Activated gamma-delta T cell treated with Interleukin-2 at 50 U/mL for 16 hours (primary cell): ENCODE measurements at places on chromosomes 7 and 10.

DNA sequence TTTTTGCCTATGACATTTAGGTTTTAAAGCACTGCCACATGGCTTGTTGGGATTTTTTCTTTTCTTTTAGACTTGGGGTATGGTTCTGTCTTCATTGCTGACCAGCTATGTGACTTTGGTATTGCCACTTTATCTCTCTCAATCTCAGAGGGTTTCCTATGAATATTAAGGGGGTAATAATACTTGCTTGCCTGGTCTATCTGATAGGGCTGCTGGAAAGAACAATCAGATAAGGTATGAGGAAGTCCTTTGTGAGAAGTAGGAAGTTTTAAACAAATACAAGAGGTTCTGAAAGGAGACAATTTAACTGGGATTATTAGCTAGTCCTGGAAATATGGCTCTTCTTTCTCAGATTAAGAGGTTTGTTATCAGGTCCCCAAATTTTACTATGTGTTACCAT, 80.8 kb downstream of the ZNF92 start:
- no peak for DNase-seq

DNA sequence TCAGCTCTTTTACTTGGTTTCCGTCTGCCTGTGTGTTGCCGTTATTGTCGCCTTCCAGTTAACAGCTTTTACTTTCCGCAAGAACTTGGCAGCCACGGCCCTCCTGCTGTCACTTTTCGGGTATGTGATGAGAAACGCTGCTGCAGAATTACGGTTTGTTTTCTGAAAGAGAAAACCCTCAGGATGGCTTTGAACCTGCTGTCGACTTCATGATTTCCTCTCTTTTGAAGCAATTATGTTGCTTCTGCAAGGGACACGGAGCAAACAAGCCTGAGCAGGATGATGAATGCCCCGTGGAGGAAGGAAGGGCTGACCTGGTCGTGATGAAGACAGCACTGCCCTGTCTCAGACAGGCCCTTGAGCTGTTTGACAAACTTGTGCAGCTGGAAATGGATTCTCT, 339.8 kb downstream of the ABCA13 start:
- DNase-seq, result no peak

- DNase-seq, result no peak
Observed at GRCh38 chr10:121340271-121340831, 257.9 kb downstream of the FGFR2 start.

DNA sequence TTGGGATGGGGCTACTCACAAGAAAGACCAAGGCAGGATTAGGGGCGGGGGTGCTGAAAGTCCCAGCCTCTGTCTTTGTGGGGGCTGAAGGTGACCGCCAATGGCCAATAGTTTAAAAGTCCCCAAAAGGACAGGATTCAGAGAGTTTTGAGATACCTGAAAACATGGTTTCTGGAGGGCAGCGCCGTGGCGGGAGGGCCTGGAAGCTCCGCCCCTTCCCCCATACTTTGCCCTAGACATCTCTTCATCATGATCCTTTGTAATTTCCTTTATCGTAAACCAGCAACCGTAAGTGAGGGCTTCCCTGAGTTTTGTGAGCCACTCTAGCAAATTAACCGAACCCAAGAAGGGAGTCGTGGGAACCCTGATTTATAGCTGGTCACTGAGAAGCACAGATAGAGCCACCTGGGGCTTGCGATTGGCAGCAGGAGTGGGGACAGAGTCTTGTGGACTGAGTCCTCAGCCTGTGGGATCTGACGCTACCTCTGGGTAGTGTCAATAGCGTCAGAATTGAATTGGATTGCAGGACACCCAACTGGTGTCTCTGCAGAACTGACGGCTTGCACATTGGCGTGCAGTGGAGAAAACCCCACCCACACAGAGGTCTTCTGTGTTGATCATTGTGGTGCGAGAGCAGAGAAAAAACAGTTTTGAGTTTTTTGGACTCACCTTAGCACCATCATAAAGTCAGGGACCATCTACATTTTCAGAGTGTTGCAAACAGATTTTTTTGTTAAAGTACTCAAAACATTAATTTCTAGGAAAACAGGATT, 169.3 kb downstream of the USP6NL start:
- no peak for DNase-seq

DNA sequence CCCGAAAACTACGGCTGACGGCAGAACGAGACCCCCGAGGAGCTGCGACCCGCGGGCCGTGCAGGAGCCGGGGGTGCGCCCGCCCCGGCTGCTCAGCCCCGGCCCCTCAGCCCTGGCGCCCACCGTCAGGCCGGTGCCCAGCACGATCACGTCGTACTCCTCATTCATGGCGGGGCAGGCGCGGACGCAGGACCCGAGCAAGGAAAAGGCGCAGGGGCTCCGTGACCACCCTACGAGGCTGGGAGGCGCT, 218 bp downstream of the GDI2 start:
- DNase-seq, result no peak

DNA sequence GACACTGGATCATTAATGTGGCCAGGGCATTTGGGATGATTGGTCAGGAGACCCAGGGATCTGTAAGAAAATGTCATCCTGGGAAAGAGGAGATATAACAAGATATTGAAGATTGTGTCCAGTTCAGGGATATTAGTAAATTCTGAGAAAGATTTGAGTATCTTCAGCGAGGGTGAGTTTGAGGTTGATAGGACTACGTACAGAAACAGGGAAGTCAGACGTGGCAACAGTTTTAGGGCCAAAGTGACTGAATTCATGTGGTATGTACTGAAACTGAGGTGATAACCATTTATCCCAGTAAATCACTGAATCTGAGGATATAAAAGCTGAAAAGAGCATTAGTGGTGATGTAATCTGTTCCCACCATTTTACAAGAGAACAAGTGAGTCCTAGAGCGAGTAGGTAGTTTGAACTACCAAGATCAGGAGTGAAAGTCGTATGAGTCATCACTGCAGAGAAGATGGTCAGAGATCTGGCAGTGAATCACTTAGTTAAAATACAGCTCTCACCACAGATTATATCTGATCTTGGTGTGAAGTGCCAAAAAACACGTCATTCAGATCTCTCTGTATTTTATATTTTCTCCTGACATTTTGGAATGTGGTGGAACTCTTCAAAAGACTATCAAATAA, 220.5 kb downstream of the CDK14 start:
- no peak for DNase-seq

DNA sequence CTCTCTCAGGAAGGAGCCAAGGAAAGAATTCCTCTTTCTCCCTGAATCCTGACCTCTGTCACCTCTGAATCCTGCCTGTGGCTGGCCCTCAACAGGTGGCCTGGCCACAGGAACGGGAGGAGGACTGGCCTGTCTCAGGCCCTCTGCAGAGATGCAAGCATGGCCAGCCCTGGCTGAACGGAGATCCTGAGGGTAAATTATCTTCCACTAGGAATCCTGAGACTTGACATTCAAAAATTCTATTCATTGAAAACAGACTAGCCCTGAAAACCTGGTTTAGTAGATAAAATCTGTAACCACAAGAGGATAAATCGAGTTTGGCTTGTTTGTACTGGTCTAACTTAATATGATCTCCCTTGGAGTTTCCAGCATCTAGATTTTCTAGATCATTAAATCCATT, 579.3 kb downstream of the LRMDA start:
- no peak for DNase-seq

GRCh38 chr7:103821092-103821491, 168.4 kb downstream of the RELN start:
- no peak for DNase-seq

DNA sequence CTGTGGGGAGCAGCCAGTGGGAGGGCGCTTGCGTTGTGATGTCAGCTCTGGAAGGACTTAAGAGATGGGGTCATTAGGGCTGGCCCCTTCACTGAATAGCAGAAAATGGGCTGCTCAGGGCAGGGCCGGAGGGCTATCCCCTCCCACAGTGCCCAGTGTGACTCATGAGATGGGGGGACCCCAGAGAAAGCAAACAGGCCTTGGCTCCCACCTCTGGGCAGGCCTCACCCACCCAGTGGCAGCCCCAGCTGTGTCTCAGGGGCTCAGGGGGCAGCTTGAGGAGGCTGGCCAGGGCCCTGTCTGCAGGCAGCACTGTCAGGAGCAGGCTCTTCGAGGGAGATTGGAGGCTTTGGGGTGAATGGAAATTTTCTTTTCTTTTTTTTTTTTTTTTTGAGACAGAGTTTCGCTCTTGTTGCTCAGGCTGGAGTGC, 168.3 kb downstream of the SLIT1 start:
- no peak for DNase-seq

DNA sequence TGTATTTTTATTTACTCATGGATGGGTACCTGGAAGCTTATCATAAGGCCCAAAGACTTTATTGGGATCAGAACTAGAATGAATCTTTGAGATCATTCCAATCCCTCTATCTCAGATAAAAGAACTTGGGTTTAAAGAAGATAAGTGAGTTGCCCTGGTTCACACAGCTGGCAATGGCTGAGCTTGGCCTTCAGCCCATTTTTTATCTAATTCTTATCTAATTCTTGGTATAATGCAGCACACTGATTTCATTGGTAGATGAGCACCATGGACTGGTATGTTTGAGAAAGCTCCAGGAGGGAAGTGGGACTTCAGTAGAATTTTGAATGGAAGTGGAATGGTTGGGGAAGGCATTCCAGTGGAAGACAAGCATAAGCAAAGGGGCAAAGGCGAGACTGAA, 558.9 kb downstream of the REEP3 start:
- no peak for DNase-seq

DNA sequence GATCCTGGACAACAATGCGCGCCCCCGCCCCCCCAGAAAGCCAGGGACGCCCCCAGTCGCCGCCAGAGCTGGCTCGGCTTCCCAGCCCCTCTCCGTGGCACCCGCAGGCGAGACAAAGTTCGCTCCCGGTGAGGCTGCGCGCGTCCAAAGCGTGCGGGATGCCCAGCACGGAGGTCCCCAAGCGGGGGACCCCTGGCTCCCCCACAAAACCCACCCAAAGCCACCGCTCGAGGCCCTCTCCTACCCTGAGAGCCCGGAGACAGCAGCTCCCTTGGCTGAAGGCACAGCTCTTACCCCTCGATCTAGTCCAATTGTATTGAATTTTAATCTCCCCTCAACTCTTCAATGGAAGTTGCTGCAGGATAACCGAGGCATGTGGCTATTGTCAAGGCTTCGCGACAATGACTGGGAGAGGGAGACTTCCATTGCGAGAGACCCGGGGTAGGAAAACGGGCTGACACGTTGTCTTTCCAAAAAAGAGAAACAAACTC, 305.3 kb downstream of the PRPF18 start:
- no peak for DNase-seq

DNA sequence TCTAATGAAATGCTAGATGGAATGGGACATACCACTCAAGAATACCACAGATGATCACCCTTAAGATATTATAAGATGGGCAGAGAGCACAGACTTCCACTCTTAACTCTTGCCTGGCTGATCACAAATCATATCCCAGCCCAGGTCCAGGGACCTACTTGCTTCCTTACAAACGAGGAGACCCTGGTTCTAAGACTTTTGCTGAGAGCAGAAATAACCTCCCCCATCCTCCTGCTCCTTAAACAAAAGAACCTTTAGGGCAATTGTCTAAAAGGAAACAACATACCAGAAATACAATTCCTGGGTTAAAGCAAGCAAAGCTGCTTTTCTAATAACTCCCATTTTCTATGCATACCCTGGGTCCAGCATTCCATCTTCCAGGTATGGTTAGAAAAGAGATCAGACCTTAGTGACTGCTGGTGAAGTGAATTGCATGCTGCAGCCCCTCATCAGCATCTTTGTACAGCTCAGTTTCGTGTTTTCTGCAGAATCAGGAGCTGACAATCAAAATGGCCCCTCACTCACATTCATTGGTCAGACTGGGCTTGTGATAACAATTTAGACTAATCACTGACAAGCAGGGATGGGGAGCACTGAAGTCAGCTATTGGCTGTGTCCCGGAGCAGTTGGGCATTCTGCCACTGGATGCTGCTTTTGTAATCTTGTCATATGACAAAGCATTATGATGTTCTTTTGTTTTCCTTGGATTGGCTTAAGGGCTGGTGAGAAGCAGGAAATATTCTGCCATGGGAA, 14.6 kb downstream of the IFIT3 start:
- no peak for DNase-seq

DNA sequence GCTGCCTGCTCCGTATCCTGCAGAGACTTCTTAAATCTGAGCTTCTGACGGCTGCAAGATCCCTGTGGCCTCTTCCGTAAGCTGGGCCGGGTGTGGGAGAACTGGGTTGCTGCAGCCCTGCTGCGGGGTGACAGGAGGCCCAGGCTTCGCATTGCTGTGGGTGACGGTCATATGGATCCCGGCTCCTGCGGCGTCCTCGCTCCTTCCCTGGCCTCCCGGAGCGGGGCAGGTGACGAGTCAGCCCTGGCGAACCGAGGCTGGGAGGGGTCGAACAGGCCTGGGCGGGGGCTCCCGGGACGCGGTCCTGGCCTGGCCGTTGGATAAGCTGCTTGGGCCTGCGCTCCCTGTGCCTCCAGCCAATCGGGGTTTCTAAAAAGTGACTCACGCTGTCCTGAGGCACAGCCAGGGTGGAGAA, 7.8 kb upstream of the UBE2D1 start:
- DNase-seq, result no peak

DNA sequence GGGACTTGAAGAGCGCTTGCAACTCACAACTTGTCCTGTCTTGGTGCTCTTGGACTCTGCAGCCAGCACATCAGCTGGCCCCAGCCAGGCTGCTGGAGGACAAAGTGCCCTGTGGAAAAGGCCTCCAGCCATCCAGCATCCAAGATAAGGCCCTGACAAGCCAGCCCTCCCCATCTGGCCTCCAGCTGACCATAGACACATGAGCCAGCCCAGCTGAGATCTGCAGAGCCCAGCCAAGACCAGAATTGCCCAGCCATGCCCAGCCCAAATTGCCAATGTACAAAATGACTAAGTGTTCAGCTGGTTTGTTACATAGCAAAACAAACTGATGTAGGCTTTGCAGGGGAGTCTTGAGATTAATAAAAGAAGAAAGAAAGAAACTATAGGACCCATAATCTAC, 36.0 kb upstream of the FRMD4A start:
- no peak for DNase-seq

DNA sequence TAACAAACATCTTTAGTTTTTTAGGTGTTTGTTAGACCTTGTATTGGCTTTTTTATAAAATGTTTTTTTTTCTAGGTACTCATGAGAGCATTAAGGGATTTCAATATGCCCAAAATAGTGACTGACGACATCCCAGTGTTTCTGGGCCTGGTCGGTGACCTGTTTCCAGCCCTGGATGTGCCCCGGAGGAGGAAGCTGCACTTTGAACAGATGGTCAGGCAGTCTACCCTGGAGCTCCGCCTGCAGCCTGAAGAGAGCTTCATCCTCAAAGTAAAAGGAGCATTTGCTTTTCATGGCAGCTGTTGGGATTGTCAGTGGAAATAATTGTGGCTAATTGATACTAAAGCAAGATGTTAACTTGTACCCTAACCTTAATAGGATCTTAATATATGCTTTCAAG, 161.5 kb downstream of the DNAH11 start:
- no peak for DNase-seq

DNA sequence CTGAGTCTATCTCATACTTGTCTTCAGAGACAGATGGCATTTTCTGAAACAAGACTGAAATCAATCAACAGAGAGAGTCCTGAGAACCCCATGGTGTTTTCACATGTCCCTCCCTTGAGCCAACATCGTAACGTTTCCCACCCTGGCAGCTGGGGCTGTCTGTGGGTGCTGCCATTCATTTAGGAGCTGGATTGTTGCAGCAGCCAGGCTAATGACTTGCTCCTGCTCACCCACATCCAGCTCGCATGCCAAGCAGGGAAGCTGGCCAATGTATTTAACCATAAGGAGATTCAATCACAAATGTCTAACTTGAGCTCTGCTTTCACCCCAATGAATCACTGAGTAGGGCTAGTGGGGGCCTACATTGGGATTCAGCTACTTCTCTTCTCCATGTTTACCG, 146.1 kb downstream of the ADRA2A start:
- no peak for DNase-seq

- DNase-seq, result no peak
Observed at GRCh38 chr10:88754287-88754686, 5.5 kb upstream of the LIPN start.

- no peak for DNase-seq
Observed at GRCh38 chr7:69714886-69715576, 116.8 kb downstream of the AUTS2 start.
